ENCODE measurements at places on chromosomes 2 and 18.

DNA sequence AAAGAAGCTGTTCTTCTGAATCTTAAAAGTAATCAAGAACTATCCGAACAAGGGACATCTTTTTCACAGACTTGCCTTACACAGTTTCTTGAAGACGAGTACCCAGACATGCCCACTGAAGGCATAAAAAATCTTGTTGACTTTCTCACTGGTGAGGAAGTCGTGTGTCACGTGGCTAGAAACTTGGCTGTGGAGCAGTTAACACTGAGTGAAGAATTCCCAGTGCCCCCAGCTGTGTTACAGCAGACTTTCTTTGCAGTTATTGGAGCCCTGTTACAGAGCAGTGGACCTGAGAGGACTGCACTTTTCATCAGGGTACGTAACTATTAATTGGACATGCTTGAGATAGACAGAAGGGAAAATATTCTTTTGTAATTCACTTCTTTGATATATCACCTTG, 2.4 kb downstream of the MRPL44 start:
- DNase-seq = no peak

DNA sequence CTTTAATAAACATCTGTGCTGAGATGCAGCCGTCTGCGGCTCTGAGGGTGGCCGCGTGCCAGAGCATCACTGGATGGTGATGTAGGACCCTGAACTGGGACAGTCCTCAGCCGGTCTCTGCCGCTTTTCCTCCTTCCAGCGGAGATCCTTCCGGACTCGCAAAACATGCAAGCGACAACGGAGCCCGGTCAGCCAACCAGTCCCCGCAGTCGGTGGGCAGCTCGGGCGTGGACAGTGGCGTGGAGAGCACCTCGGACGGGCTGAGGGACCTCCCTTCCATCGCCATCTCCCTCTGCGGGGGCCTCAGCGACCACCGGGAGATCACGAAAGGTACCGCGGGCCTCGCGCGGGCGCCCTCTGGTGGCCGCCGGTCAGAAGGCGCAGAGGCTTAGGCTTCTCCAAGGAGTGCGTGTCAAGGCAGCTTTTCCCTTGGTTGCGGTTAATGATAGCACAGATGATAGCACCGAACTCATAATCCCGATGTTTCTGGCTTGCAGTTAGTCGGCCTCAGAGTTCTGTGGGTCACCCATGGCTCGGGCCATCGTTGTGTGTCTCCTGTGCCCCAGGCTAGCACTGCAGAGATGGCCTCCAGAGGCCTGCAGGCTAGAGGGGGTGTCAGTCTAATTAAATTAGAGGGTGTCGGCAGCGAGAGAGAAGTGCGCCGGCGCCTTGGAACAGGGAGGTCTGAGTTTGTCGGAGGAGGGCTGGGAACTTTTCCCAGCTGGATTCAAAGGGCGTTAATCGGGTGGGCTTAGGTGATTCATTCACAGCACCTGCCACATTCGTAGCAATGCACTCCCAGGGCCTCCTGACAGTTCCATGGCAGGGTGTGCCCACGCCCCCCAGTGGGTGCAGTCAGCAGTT, 38.5 kb downstream of the LPIN1 start:
- peak; percentile 65 for DNase-seq

- DNase-seq = no peak
These were observed 167.2 kb upstream of the SATB2 start for GRCh38 chr2:199624958-199625357.

DNA sequence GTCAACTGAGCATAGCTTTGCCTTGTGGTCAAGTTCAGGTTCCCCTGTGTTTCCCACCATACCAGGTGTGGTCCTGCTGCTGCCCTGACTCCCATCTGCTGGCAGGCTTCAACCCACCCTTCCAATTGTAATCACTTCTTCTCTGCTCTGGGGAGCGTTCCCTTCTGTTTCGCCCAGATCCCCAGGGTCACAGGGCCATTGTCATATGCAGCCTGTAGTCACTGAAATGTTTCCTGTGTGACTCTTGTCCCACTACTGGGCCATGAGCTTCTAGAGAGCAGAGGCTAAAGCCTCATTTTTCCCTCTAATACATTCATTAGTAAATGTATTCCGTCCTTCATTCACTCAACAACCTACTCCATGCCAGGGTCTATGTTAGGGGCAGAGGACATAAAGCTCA, 75.0 kb upstream of the LAPTM4A start:
- DNase-seq = no peak

DNA sequence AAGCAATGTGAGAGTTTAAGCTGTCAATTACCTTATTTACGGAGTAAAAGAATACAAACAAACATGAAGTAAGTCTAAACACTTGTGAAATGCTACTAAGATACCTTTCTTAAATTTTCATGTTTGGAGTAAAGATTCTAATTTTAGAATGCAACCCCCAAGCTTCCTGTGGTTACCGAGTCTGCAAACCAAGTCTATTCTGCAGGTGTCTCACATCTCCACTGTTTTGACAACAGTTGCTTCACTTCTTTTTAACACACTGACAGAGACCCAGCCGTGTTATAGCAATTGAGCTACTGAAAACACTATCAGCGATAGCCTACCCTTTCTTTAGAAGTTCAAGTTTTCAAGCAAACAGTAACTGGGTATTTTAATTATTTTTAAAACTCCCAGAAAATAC, 608.3 kb downstream of the ERBB4 start:
- DNase-seq = no peak

- no peak for DNase-seq
These were observed 308.4 kb upstream of the THUMPD2 start for GRCh38 chr2:40087434-40087833.

- no peak for DNase-seq
These were observed 46.6 kb downstream of the ID2 start for GRCh38 chr2:8728305-8729015.

Measured in activated naive CD8-positive, alpha-beta T cell treated with anti-CD3 and anti-CD28 coated beads, Interleukin-2, amount 50 U/mL, for 24 hours (primary cell).